ENCODE measurements at places on chromosomes 2 and 18.
A peak's percentile ranks its signal among the peaks of the same experiment; 100 is the strongest.

GRCh38 chr18:902229-902628, 2.4 kb upstream of the ADCYAP1 start:
- no peak for DNase-seq

- DNase-seq = no peak
Measured at GRCh38 chr18:34965108-34965507, 76.1 kb upstream of the MAPRE2 start.

DNA sequence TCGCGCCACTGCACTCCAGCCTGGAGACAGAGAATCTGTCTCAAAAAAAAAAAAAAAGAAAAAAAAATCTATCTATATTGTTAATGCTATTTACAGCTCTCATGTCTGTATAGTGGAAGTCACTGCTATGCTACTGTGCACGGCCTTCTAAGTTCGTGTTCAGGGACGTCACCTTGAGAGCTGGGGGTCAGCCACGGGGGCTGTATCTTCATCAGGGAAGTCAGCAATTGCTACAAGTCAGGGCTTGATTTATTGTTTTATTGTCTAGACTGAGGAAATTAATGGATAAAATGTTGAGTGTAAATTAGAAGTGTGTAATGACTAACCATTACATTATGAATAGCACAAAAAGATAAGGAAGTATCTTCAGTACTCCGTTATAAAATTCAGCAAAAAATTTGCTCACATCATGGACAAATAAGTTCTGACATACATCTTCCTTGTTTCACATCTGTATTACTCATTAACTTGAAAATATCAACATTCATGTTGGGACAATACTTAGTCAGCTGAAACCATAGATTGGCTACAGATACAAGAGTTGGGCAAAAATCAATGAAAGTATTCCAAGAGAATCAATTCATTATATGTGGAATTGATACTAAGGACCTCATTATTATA, 136.6 kb upstream of the SEC11C start:
- DNase-seq = no peak

DNA sequence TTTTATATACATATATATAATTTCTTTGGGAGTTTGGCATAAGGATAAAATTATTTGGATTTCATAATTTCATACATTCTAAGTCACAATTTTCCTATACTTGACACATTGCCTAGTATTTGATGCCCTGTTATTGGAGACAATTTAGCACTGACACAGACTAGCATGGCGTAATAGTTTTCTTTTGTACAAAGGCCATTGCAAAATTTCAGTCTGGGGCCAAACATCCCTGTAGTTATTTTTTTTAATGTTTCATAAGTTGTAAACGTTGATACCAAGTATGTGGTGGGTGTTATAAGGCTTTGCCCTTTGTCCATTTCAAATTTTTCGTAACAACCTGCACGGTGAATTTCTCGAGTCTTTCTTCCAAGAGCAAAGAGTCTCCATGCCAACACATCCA, 95.7 kb upstream of the NRP2 start:
- no peak for DNase-seq

DNA sequence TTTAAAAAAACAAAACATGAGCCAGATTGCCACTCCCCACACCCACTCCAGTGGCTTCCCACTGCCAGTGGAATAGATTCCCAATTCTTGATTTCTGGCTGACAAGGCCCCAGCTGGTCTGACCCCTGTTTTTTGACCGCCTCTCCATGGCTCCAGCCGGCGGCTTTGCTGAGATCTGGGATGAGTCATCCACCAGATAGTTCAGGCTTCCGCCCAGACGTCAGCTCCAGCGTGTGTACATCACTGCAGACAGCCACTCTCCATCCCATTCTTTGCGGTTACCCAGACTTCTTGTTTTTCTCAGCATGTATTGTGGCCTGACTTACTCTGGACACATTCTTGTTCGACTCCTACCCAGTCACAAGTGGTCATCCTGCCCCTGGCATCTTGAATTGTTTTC, 227.9 kb downstream of the GBX2 start:
- DNase-seq = peak; percentile 49

- no peak for DNase-seq
Measured at GRCh38 chr2:64371727-64372126, 82.2 kb upstream of the LGALSL start.

DNA sequence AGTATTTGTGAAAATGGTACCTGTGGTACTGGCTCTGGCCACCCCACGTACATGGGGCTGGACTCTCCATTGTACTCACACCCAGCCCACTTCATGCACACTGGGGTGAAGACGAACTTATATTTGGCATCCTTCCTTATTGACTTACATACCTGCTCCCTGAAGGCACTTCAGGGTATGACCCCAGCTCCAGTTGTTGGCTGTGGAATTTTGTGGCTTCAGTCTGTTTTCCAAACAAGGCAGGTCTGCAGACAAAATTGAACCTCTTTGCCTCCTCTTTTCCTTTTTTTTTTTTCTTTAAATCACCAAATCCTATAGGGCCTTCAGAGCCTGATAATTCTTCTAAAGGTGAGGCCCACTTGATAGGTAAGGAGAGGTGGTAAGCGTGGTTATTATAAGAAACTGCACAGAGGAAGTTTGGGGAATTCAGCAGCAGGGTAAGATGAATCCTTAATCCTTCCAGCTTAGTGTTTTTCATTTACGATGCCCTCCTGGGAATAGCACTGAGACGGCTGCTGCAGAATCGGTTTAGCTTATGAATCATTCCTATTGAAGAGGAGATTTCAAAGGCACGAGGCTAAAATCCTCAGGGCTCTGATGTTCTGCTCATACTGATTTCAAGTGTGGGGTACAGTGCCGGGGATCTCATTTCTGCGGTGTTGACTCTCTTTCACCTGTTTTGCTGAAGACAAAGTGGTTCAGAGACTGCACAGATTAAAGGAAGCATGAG, 55.2 kb downstream of the KIF5C start:
- no peak for DNase-seq

GRCh38 chr2:160343404-160343803, 143.3 kb upstream of the ITGB6 start:
- no peak for DNase-seq

DNA sequence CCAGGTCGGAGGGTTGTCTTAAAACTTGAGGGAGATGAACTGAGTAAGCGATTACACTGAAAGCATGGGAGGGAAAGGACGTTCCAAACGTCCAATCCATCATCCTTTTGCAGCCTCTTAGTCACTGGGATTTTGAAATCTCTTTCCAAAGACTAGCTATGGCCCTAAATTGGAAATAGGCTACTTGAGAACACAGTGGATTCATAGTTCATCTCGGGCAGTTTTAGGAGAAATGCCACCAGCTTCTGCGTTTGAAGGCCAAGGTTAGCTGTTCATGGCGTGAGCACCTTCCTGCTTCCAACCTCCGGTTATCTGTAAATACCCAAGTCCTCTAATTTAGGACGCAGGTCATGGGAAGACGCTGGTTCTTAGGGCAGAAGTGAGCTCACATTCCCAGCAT, 821 bp upstream of the EML6 start:
- DNase-seq = no peak

GRCh38 chr2:166867874-166868514, 20.3 kb upstream of the XIRP2 start:
- DNase-seq = no peak

DNA sequence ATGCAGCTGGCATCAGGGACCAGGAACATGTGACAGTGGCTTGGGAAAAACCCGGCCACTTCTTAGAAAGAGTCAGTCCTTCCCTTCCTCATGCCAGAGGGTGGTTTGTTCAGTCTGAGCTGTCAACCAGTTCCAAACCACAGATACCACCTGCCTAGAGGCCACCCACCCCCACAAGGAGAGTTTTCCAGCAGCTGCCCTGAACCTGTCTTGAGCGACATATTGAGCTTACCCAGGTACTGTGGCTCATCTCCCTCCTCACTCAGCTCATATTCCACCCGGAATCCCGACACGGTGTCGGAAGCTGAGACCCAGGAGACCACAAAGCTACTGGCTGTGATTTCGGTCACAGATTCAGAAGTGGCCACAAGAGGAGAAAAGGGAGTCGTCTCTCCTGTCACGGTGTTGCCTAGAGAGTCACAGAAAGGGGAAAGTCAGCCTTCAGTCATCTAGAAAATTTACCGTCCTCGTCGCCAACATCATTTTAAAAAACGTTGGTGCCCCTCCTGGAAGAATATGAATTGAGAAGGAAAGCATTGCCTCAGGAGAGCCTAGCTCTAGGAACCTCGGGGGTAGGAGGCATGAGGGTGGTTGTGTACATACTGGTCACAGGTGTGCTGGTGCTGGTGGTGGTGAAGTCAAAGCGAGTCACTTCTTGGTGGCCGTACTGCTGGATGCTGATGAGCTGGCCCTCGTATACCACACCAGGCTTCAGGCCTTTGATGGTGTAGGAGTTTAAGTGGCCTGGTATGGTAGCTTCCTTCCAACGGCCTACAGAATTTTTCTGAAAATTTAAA, 26.3 kb downstream of the FN1 start:
- no peak for DNase-seq
